Pons (tissue), 1 donor: ENCODE measurements at places on chromosomes 1 and 21.

GRCh38 chr1:165259706-165260428 is 96.6 kb downstream of the LMX1A start:
- no peak for DNase-seq

DNA sequence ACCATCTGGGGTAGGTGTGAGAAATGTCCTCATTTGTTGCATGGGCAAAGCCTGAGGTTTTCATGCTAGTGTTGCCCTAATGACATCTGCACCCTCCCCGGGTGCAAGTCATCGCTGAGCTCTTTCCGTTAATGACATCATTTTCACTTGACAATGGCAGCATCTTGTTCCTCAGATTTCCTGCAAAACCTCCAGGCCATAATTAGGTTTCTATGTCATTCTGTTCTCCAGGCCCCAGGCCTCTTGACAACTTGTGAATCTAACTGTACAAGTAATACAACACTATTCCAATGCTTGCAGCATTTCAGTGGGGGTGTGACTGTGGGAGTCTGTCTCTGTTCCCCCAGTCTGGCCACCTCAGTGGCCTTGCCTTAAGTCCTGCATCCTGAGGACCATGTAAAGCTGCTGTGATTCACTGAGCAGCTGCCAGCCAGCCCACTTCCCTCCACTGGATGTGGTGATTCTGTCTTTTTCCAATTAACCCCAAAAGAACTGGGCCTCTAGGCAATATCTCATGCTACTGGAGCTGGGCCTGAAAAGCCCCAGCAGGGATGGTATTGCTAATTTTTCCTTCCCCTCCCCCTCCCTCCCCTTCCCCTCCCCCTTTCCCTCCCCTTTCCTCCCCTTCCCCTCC is 22.8 kb downstream of the RAB7B start:
- DNase-seq: no peak

DNA sequence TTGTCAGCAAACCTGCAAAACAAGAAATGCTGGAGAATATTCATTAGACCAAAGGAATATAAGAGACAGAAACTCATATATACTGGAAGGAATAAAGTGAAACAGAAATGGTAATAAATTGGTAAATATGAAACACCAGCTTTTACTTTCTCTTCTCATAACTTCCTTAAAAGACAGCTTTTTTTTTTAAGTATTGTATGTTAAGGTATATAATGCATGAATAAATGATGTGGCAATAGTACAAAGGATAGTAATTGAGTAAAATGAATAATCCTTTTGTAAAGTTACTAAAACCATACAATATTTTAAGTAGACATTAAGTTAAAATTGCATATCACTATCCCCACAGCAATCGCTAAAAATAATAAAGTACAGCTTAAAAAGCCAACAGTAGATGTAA is 64.8 kb downstream of the TRIM33 start:
- DNase-seq: no peak

DNA sequence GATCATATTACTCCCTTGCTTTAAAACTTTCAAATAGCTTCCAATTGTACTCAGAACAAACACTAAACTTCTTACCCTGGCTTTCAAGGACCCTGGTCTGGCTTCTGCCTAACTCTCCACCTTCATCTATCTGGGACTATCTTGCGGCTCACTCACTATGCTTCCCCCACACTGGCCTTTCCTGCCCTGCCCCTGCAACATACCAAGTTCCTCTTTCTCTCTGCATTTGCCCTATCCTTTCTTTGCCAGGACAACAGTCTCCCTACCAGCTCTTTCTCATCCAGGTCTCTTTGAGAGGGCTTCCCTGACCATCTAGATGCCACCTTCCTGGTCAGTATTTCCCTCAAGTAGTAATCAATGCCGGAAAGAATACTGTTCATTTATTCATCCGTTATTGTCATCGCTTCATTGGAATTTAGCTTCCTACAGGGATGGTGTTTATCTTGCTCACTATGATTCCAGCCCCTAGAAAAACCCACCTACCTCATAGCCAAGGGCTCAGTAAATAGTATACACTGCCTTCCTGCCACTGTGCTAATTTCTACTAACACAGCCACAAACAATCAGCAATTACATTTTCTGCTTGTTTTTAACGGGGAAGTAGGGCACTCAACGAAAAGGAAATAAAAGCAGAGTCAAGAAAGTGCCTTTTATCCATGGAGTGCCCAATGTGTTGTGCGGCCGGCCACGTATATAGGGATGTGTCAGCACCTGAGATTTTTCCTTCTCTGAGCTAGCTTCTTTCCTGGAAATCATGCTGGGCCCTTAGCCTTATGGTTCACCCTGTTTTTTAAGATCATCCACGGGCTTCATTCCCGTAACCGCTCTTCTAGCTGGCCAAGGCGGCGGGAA is 521 bp upstream of the CDC7 start:
- peak; percentile 18 for DNase-seq
